Stimulated activated CD8-positive, alpha-beta memory T cell treated with anti-CD3 and anti-CD28 coated beads, Interleukin-15, amount 100 ng/mL, for 24 hours (primary cell): ENCODE measurements at places on chromosomes 3 and 15.
A peak's percentile ranks its signal among the peaks of the same experiment; 100 is the strongest.

DNA sequence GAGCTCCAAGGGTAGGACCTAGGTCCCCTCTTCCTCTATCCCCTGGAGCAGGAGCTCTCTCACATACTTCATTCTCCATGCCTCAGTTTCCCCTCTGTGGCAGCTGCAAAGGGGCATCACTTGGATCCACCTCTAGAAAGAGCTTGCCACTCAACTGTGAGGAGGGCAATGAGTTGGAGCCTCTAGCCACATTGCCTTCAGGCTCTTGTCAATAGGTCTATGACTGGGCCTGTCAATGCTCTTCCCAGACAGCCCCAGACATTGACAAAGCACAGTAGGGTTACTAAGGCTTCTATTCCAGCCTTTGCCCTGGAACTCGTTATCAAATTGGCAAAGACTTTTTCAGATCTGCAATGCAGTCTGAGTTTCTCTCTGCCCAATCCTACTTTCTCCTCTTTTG lies 4.4 kb upstream of the VIPR1 start:
- DNase-seq: no peak

- DNase-seq: no peak
These were observed 17.4 kb downstream of the LRIG1 start for GRCh38 chr3:66483409-66483906.

DNA sequence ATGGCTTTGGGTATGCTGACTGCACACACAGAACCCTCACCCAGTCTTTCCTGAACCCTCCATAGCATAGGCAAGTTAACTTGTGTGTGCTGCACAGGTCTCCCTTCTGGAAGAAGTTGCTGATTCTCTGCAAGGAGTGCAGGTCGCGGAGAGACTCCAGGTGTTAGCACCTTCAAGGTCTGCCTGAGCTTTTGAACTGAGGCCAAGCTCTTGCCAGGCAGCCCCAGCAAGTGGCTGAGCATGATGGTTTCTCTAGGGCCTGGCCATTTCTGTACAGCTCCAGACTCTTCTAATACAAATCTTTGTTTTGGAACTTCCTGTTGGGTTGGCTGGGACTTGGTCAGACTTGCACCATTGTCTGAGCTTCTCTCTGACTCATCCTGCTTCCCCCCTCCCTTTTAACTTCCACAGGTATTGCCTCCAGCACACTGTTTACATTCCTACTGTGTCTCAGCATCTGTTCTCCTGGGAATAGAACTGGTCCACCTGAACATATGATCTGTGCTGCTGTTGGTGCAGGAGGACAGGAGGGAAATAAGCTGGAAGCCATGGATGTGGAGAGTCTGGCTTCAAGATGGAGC lies 53.3 kb downstream of the KY start:
- no peak for DNase-seq

- DNase-seq: no peak
These were observed 29.4 kb downstream of the AADAC start for GRCh38 chr3:151843275-151843674.

DNA sequence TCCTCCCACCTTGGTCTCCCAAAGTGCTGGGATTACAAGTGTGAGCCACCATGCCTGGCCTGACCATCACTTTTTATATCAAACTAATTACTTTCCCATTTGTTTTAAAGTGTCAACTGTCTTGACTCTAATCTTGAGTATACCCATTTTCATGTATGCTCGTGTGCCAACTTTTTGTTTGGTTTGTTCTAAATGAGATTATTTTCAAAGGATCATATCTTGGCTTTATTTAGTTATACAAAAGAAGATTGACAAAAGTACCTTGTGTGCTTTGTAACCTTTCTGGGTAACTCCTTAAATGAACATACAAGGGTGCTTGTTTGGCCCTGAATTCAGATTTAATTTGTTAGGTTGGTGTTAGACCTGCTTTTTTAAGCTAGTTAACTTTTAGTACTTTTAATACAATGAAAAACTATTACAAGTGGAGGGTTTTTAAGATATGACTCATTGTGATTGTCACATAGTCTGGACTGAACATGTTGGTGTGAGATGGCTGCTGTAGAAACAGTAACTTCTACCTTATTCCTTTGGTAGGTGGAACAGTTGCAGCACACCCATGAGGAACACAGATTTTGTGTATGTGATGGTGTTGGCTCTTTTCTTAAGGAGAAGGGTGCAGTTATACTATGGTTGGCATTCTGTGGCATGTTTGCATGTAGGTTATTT lies 10.7 kb downstream of the KIF23 start:
- DNase-seq: no peak

GRCh38 chr15:92906563-92907081 lies 6.5 kb downstream of the CHD2 start:
- DNase-seq: no peak

- DNase-seq: no peak
These were observed 998.6 kb downstream of the NAALADL2 start for GRCh38 chr3:175857666-175858270.

- no peak for DNase-seq
These were observed 330.9 kb downstream of the ERC2 start for GRCh38 chr3:56137415-56137814.

- no peak for DNase-seq
These were observed 1.7 kb upstream of the PIAS1 start for GRCh38 chr15:68052431-68052830.

DNA sequence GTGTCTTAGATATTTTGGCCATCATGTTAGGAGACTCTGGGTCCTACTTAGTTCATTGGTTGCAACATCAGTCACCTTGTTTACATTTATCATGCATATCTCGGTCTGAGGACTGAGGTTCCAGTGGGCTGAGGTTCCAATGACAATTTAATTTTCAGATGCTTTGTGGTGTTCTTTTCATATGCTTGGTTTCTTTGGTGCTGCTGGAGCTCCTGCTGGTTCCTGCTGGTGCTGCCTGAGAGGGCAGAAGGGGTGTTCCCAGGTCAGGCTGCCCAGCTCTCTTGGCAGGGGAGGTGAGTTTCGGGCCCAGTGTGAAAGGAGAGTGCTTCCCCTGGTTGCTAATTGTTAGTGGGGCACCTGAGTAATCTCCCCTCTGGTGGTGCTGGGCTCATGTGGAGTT lies 6.9 kb upstream of the KLHL40 start:
- no peak for DNase-seq

- no peak for DNase-seq
These were observed 24.3 kb upstream of the IL12A start for GRCh38 chr3:159964166-159964973.

DNA sequence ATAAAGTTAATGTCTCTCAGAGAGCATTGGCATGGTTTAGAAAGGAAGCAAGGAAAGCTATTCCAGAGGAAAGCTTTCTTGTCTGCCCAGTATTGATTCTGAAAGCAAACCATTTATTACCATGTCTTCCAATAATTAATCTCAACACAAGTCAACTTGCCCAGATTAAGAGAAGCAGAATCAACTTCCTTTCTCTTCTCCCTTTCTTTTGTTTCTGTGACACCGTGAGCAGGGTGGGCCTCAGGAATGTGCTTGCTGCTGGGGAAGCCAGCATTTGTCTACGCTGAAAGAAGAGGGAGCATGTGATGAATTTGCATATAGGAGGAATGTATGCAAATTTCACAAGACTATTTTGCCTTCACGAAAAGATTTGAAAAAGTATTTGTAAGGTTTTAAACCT lies 368.6 kb upstream of the ROPN1 start:
- no peak for DNase-seq

- DNase-seq: no peak
These were observed 78.7 kb upstream of the TTBK2 start for GRCh38 chr15:42999201-42999779.

GRCh38 chr3:37806505-37807200 lies 55.0 kb upstream of the CTDSPL start:
- no peak for DNase-seq

DNA sequence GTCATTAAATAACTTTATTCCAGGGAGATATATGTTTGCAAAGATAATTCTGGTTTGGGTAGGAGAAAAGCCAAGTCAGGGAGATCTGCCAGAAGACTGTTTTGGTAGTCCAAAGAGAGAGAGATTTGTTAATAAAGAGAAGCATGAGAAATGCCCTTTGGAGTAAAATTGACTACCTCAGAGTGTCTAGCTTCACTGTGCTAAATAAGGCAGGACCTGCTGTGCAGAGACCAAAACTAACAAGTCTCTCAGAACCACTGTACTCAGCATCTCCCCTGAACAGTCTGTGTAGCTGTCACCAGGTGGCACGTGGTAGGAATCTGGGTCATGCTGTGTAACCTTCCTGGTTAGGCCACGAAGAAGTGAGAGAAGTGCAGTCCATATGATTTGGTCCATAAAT lies 31.6 kb upstream of the SLC35G2 start:
- DNase-seq: no peak

GRCh38 chr3:122498152-122498551 lies 16.6 kb downstream of the KPNA1 start:
- DNase-seq: no peak

GRCh38 chr3:135012101-135012500 lies 217.0 kb downstream of the EPHB1 start:
- no peak for DNase-seq

GRCh38 chr3:10594915-10595314 lies 89.5 kb upstream of the ATP2B2 start:
- peak; percentile 13 for DNase-seq

GRCh38 chr3:36514171-36514570 lies 133.9 kb downstream of the STAC start:
- no peak for DNase-seq

GRCh38 chr3:159323848-159324247 lies 522.0 kb downstream of the MFSD1 start:
- DNase-seq: no peak

DNA sequence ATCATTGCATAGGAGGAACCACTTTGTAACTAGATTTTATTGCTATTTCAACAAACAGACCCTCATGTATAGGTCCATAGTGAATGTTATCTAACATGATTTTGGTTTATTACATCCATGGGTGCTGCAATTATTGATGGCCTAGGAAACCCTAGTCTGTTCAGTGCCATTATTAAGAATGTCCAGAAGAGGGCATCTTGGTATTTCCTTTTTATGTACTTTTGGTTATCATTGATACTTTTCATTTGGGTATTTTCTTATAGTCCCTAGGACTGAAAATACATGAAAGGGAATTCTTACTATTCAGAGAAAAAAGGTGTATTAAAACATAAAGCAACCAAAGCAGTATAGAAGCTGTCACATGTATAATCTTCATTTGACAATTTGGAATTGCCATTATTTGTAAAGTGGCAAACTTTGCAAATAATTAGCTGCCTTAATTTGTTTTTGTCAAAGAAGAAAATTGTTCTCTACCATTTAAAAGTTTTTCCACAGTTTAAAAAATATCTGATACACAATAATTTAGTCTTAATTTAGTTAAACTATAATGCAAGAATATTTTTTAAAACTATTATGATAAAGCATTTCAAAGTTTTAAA lies 48.7 kb downstream of the CNOT10 start:
- DNase-seq: no peak

GRCh38 chr3:112550859-112551258 lies 10.9 kb downstream of the ATG3 start:
- no peak for DNase-seq
